NCI-H774 (cell line): ENCODE measurements at places on chromosomes 4 and X.
A peak's percentile ranks its signal among the peaks of the same experiment; 100 is the strongest.

DNA sequence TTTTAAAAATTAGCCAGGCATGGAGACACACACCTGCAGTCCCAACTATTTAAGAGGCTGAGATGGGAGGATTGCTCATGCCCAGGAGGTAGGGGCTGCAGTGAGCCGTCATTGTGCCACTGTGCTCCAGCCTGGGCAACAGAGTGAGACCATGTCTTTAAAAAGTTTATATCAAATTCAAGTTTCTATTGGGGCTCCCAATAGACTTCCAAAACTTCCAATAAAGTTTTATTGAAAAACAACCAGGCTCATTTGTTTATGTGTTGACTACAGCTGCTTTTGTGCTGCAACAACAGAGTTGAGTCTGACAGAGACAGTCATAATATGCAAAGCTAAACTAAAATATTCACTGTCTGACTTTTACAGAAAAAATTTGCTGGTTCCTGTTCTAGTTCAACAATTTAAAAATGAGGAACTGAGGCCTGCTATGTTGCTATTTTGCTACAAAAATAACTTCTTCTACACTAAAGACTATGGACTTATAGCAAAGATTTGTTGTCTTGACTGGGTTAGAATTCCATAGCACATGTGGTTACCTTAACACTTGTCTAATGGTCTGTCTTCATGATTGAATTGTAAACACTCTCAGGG lies 63.3 kb upstream of the RELL1 start:
- no peak for DNase-seq

GRCh38 chr4:92101737-92102172 lies 202.0 kb upstream of the GRID2 start:
- DNase-seq, result no peak

DNA sequence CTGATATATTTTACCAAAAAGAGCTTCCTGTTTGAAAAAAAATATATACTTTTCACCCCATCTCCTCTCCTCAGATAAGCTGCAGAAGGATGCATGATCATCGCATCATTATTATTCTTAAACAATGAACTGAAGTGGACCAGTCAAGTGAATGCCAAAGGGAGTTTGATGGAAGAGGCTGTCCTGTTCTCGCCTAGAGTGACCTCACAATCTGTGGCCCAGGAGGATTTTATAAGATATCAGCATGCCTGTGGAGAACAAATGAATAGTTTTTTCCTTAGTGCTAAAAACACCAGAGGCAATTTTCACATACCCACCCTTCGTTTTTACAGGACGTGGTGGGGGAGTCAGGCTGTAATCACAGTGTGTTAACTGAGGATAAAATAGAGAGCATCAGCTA lies 112.7 kb downstream of the USP46 start:
- no peak for DNase-seq

GRCh38 chrX:1321674-1322073 lies 14.9 kb upstream of the IL3RA start:
- DNase-seq, result no peak

DNA sequence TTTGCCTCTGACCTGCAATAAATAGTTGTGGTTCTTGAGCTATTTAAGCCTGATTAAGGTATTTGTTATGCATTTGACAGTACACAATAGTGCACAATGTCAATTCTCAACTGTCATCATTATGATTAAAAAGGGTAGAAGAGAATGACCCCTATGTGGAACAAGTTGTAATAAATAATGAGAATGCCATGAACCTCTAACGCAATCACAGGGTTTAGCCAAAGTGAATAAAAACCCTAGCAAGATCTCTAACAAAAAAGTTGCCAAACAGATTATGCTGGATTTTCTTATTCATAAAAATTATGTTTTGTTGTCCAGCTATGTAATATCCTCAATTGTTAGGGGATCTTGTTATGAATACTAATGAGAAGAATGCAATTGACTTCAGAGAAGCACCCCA lies 387.4 kb downstream of the GPAT3 start:
- no peak for DNase-seq

GRCh38 chr4:107866726-107867125 lies 42.0 kb downstream of the SGMS2 start:
- DNase-seq, result no peak

- no peak for DNase-seq
These were observed 3.4 kb downstream of the GPKOW start for GRCh38 chrX:49120091-49120490.

DNA sequence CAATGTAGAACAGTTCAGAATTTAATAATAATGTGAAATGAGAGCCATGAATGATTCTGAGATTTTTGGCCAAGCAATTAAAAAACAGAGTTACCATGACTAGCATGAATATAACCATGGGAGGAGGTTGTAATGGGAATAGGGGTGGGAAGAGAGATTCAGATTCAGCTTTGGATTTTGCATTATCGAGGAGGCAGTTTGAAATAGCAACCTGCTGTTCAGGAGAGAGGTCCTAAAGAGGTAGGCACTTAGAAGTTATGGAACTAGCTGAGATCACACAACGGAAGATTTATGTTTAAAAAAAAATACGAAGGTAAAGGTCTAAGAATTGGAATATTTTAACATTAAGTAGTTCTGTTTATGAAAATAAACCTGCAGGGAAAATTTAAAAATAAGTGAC lies 124.4 kb upstream of the TECRL start:
- no peak for DNase-seq

GRCh38 chr4:158282252-158282651 lies 72.0 kb downstream of the TMEM144 start:
- no peak for DNase-seq

DNA sequence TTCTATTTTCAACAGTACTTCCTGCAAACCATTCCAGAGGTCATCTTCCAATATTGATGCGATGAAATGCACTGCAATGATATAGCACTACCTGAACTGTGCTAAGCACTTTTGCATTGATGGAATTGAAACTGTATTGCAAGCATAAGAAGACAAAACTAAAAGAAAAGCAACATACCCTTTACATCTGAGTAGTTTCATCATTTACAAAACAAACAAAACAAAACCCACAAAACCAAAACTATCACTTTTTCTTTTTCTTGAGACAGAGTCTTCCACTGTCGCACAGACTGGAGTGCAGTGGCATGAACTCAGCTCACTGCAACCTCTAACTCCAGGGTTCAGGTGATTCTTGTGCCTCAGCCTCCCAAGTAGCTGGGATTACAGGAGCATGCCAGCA lies 120.1 kb upstream of the NAP1L5 start:
- DNase-seq, result no peak

- no peak for DNase-seq
These were observed 97.7 kb upstream of the ACSL4 start for GRCh38 chrX:109830704-109831206.

DNA sequence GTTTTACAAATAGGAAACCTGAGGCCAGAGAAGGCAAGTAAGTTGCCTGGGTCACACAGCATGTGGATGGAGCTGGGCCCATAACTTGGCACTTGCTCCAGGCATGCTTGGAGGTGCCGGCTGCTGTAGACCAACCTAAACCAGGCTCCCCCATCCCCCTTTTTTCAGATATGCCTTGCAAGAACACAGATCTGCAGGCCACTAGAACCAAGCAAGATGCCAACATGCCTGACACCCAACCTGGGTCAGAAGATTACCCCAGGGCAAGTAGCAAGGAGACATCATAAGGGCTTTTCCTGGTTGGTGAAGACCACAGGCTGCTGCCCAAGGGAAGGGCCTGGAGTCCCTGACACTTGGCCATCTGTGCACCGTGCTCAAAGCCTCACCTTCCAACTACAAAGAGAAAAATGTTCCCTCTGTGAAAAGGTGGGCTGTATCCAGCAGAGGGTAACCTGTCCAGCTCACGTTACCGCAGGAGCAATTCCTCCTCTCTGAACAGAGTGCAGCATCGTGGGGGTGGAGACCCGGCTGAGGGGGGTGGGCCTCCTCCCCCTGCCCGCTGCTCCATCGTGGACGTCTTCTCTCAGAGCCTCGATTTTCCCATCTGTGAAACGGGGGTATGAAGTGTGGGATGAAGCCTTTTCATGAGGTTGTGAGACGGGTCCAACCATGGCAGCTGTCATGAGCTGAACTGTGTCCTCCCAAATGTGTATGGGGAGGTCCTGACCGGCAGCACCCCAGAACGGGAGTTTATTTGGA lies 23.0 kb downstream of the HMX1 start:
- no peak for DNase-seq

DNA sequence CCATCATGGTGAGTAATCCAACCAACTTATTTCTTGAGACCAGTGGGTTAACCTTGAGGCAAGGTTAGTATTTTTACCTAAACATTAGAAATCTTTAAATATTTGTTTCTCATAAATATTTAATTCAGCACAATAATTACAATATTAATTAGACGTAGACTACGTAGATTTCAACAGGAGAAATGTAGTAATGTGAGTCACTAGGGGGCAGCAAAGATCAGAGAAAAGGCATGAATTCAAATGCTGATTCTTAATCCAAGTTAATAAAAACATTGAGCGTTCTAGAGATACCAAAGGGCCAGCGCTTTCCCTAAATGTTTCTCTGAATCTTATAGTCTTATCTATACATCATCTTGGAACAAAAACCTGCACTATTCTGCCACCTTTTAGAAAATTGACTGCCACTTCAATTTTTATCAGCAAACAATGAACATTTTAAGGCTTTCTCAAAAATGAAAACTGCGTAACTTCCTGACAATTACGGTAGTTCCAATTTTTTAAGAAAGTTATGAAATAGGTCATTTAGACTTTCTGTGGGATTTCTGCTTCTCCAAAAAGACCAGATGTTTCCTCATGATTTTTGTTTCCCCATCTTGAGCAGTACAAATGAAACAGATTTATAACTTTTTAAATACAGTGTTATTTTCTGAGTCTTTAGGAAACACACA lies 180.7 kb downstream of the GASK1B start:
- DNase-seq, result peak; percentile 5

DNA sequence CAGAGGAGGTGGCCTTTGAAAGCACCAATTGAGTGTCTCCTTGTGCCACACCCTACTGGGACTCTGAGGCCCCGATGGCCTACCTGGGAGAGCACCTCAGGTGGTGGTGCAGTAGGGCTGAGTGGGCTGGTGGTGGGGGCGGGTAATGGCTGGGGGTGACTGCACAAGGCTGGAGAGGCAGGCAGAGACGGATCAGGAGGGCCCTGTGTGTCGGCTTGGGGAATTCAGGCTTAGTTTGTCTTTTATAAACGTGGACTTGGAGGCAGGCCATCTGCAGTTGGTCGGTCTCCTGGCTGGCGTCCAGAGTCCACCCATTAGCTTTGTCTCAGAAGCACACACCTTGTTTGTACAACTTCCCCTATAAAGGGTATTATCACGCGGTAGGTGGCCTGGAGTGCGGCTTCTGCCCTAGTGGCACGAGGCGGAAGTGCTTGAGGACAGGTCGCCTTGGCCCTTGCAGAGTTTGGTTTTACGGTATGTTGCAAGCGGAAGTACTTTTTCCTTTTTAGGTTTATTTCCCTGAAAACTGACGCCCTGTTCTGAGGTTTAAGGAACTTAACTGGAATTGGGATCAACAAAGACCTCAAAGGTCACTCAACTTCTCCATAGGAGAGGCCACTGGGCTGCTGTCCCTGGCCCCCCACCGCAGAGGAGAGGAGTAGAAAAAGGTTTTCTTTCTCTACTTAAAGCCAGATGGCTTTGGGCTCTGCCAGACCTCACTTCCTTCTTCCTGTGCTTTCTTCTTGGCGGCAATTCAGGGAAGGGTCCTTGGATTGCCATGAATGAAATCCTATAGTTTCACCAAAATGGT lies 8.0 kb downstream of the TBC1D14 start:
- peak; percentile 90 for DNase-seq

GRCh38 chr4:113294908-113295307 lies 245.5 kb downstream of the ANK2 start:
- DNase-seq, result no peak

DNA sequence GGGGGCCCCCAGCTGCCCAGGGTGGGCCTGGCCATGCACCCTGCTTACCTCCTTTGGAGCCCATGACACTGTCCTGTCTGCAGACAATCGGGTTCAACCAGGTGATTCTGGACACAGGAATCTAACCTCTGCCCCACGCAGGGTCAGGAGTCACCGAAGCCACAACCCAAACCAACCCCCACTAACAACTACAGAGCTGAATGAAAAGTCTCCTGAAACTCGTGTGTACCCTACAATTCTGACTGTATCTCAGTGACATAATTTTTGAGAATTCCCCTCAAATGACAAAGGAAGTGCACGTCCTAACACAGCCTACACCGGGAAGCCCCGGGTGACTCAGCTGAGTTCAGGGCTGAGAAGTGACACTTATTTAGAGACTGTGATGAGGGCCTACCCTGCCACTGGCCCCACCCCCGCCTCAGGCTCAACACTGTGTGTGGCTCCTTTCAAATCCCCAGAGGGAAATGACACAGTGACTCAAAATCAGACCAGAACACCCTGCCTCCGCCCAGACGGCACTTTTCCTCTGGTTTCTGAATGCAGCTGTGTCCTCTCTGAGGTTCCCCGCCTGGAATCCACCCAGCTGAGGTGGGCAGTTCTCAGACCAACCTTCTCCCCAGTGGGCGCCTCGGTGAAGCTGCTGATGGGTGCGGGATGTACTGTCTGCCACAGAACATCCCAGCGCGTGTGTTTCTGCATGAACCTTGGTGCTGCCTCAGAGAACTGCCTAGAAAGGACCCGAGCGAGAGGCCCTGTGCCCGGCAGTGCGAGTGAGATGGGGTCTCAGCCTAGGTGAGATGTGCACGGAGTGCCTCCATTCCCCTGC lies 9.9 kb downstream of the TNIP2 start:
- DNase-seq, result no peak

- DNase-seq, result no peak
These were observed 148.6 kb downstream of the GC start for GRCh38 chr4:71635139-71635748.

DNA sequence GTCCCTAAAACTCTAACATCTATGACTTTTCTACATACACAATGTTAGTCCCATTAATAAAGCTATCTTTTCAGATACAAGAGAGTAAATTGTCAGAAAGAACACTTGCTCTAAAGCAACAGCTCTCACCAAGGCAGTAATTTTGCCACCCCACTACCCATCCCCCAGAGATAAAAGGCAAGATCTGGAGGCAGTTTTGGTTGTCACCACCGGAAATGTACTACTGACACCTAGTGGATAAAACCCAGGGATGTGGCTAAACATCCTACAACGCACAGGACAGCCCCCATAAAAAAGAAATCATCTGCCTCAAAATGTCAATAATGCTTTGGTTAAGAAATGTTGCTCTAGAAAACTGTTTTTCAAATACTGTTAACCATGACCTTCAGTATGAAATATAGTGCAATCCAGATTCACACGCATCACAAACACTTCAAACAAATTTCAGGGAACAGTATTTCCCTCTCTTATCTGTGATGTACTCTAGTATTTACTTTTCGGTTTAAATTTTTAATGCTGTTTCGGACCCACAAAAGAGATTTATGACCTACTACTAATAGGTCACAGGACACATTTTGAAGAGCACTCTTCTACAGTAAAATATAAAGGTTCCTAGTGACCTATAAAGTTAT lies 5.1 kb downstream of the FBXL5 start:
- peak; percentile 16 for DNase-seq

DNA sequence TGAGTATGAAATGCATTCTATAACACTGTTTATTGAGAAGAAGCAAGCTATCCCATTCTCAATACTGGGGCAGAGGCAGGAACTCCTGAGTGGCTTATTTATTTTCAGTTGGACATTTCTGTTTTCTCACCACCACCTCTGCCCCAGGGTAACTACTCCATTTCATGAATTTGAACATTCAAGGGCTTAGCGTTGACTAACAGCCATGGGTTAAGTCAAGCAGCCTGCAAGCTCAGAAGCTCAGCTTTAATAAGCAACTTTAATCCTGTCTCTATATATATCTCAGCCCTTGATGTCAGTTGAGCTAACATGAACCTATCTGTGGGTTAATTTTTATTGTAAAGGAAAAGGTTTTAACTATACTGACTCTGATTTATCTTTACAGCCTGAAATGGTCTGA lies 93.8 kb downstream of the MBNL3 start:
- no peak for DNase-seq

- no peak for DNase-seq
These were observed 2.6 kb downstream of the UNC5C start for GRCh38 chr4:95546221-95546620.
